Pancreas (tissue), 10 donors: ENCODE measurements at places on chromosomes 6 and 20. TPM values are rescaled to one million over a fixed set of nuclear protein-coding genes. Genes with fewer than 3 reads are reported as not detected.

- DNase-seq: no peak
Measured at GRCh38 chr6:138419766-138420165, 15.7 kb downstream of the HEBP2 start.

C6orf132 gene
- 6.1 TPM for polyA plus RNA-seq

GRCh38 chr6:152463164-152463563 lies 174.0 kb downstream of the SYNE1 start:
- DNase-seq: no peak

DNA sequence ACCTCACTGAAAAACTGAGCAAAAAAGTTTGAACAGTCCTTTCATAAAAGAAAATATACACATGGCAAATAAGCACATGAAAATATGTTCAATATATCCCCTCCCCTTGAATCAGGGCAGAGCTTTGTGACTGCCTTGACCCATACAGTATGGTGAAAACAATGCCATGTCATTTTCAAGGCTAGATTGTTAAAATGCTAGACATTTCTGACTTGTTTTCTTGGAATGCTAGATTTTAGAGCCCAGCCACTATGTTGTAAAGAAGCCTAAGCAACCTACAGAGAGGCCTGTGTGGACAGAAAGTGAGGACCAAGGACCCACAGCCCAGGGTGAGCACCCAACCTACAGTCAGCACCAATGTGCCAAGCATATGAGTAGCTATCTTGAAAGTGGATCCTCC lies 17.1 kb upstream of the ASF1A start:
- DNase-seq: no peak

GRCh38 chr6:158056355-158056754 lies 74.7 kb downstream of the SYNJ2 start:
- DNase-seq: no peak

GRCh38 chr6:53624502-53624901 lies 41.1 kb downstream of the KLHL31 start:
- DNase-seq: no peak

- DNase-seq: no peak
Measured at GRCh38 chr6:61200444-61200843, 1085.6 kb downstream of the KHDRBS2 start.

RSPH4A gene
- polyA plus RNA-seq: 1.2 TPM

DNA sequence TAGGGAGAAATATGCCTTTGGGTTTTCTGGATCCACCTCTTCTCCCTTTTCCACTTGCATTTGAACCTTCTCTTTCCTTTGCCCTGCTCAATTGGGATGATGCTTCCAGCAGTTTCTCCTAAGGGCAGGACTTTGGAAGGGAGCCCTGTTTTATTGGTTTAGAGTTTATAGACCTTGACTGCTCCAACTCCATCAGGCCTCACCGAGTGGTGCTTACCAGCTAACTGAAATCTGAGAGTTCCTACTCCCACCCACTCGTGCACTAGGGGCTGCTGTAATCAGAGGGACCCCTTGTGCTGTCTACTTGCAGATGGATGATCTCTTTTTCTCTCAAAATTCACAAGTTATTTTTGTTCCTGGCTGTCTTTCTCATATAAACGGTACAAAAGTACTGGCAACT lies 121.3 kb upstream of the SLC22A16 start:
- DNase-seq: no peak

PEX3 gene
- polyA plus RNA-seq: 2.8 TPM

DNA sequence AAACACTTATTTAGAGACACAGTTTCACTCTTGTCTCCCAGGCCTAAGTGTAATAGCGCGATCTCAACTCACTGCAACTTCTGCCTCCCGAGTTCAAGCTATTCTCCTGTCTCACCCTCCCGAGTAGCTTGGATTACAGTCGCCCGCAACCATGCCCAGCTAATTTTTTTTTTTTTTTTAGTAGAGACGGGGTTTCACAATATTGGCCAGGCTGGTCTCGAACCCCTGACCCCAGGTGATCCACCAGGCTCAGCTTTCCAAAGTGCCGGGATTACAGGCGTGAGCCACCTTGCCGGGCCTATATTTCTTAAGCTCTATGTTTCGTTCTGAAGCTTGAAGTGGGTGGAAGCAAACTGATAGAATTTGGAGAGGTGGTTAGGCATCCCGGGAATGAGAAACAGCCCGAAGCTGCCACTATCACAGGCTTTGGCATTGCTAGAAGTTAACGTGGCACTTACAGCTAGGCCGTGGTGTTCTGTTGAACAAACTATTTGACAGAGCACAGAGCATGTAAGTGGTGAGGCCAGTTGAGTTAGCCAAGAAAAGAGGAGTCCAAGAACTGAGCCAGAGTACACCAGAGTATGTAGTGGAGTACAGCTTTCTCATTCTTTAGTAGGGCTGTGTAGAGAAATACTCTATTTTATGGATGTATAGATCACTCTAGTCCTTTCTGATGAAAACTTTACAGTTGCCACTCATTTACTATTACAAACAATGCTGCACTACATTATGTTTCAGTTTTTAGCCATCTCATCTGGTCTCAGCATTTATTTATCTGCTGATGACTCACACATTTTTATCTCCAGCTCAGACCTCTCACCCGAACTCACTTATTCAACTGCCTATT lies 62.0 kb upstream of the HFE start:
- DNase-seq: no peak

- DNase-seq: no peak
Measured at GRCh38 chr20:46631212-46631869, 19.9 kb downstream of the SLC13A3 start.

GRCh38 chr6:37175332-37176267 lies 5.6 kb downstream of the PIM1 start:
- DNase-seq: no peak

PTCHD4 gene
- polyA plus RNA-seq: 0.19 TPM

RHAG gene
- not detected for polyA plus RNA-seq

DNA sequence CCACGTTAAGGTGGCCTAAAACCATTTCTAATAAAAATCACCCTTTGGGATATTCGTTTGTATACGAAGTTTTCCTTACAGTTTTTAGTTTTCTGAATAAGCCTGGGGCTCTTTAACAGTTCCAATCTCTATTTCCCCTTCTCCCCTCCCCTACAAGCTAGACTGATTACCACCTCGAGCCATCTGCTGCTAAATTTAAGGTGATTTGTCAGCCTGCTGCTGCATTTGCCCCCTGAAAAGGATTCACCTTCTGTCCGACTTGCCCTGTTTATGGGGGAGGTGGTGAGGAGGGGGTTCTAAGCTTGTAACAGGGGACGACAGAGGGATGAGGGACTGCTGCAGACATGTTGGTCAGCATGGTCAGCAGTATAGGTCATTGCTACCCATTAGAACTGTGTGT lies 146.3 kb downstream of the JARID2 start:
- DNase-seq: no peak

DNA sequence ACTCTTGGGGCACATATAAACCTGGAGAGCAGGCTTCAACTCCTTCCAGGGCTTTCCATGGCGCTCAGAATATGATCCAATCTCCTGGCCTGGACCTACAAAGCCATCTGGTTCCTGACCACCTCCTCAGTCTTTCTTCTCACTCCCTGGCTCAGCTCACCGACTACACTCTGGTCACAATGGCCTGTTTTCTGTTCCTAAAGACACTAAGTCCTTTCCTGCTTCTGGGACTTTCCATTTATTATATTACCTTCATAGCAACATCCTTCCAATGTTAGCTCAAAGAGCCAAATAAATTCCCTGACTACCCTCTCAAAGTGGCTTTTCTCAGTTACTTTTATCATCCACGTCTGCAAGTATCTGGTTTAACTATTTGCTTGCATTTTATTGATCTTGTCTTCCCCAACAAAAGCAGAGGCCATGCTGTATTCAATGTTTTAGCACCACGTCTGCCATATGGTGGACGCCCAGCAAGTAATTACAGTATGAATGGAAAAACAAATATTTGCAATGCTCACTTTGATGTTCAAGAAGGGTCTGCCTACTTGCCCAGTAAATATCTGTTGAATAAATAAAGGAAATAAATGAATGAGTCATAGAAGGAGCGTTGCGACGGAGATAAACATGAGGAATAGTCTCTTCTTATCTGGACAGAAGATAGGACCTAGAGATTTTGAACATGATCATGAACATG lies 328.4 kb downstream of the ESR1 start:
- no peak for DNase-seq

FAM135A gene
- 13.1 TPM for polyA plus RNA-seq

- peak; percentile 87 for DNase-seq
Measured at GRCh38 chr20:2873010-2873746, at the start of gene PTPRA. PTPRA (plus strand) TSS chr20:2873481; CDS start chr20:2964278, 90,797 bp downstream.
